BJ (cell line): ENCODE measurements at places on chromosomes 1 and 21.

DNA sequence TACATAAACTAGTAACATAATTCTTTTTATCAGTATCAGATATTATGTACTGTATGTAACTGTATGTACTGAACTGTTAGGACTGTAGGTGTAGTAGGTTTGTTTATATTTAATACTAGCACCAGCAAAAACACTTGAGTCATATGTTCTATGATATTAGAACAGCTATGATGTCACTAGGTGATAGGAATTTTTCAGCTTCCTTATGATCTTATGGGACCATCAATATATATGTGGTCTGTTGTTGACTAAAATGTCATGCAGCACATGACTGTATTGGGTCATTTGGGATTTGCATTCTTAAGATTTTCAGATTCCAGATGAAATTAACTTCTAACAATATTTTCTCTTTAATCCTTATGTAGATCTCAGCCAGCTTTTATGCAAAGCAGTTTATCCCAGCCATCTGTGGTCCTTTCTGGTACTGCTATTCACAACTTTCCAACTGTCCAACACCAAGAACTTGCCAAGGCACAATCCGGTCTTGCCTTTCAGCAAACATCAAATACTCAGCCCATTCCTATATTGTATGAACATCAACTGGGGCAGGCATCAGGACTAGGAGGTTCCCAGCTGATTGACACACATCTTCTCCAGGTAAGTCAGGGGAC, 38.3 kb upstream of the MYOCOS start:
- no peak for DNase-seq

DNA sequence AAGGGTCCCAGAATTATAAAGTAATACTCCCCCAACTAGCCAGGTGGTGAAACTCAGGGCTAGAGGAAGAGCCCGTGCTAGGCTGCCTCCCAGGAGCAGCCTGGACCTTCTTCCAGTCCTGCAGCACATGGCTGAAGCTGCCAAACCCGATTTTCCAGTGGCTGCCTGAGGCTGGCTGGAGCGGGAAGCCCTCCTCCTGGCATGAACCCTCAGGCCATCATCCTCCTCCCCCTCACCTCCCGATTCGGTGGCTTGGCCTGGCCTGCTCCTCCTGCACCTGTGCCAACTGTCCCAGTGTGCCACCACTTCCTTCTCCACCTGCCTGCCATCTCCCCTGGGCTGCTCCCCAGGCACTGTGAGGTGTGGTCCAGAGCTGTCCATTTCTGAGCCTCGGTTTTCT, 3.0 kb upstream of the TSPAN1 start:
- DNase-seq = no peak

GRCh38 chr1:3021233-3021671, at the start of gene ACTRT2:
Gene ACTRT2 (plus strand): TSS chr1:3021467. CDS start chr1:3021687, 220 bp downstream.
- DNase-seq = no peak

DNA sequence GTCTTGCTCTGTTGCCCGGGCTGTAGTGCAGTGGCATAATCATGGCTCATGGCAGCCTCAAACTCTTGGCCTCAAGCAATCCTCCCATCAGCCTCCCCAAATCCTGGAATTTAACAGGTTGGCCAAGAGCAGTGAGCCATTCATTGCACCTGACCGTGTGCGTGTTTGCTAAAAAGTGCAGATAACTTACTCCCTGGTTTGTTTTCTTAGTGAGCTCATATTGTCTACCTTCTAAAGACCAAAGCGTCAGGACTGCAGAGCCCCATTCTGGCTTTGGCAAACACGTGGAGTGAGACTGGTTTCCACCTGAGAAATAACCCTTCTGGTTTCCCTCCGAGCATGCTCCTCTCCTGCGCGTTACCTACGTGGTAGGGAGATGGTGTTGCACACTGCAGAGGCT, 32.2 kb upstream of the CA6 start:
- no peak for DNase-seq

DNA sequence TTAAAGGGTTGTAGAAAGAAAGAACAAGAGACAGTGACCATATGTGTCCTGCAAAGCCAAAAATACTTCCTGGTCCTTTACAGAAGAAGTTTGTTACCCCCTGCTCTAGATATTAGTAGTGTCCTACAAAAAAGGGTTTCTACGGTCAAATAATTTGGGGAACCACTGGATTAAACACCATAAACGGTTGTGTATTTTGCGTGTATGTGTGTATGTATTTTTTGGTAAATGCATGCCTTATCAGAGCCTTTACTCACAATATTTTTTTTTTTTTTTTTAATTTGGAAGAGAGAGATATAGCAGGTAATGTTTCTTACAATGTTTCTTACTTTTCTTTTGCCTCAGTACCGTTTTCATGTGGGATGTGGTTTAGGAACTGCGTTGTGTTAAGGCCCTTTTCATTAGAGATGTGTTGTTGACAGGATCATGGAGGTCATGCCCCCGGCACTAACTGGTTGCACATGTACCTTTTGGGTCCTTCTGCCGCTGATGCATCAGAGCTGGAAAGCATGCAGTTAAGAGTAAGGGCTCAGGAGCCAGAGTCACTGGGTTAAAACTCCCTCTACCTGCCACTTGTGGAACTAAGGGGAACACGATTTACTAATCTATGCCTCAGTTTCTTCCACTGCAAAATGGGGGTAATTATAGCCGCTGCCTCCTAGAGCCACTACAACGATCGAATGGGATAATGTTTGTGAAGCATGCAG, 234.6 kb upstream of the KAZN start:
- DNase-seq = no peak

DNA sequence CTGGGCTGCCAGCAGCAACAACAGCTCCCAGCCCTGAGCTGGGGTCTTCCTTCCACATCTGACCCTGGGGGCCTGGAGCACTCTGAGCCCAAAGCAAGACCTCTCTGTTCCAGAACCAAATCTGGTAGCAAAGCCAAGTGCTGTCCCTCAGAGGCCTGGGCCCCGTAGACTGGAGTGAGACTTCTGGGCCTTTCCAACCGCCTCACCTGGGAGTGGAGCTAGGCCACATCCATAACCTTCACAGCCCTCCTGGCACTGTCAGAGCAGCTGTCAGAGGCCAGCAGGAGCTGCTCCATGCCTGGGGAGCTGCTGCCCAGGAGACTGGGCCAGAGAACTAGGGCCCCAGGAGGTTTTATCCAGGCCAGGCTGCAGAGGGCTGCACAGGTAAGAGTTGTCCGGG, 15.4 kb upstream of the SLC5A9 start:
- no peak for DNase-seq

GRCh38 chr1:10459184-10459583, 9.4 kb downstream of the CORT start:
- peak; percentile 46 for DNase-seq

DNA sequence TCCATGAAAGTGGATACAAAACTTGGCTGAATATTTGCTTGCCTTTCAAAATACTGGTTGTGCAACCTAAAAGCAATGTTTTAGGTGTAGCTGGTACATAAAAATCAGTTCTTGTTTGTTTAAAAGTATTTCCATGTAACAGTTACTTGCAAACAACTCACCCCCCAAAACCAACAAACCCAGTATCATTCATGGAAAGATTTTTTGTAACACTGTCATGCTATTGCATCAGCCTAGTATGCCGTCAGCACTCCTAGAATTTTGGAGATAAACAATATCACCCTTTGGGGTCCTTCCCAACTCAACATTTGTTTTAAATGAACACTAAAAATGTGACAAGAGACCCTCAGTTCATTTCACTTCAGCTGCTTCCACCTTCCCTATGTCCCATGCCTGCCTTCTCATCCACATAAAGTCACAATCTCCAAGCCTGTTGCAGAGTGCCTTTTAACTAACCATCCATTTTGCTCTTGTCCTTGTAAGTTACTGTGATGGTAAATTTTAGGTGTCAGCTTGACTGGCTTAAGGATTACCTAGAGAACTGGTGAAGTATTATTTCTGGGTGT, 425.3 kb downstream of the DUSP10 start:
- peak; percentile 47 for DNase-seq

GRCh38 chr1:5341471-5341870, 650.8 kb downstream of the NPHP4 start:
- DNase-seq = no peak

DNA sequence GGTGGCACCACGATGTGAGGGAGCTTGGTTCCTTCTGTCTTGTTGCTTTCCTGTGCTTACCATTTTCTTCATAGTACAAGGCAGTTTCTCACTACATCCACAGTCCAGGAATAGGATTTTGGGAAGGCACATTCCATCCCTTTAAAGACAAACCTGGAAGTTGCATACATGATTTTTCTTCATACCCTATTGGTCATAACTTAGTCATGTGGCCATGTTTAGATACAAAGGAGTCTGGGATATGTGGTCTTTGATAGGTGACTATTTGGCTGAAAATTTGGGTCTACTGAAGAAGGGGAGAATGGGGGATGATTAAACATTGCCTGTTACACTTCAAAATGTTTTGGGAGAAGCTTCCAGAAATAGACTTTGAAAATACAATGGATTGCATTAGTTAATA, 7.0 kb downstream of the DYRK1A start:
- no peak for DNase-seq

DNA sequence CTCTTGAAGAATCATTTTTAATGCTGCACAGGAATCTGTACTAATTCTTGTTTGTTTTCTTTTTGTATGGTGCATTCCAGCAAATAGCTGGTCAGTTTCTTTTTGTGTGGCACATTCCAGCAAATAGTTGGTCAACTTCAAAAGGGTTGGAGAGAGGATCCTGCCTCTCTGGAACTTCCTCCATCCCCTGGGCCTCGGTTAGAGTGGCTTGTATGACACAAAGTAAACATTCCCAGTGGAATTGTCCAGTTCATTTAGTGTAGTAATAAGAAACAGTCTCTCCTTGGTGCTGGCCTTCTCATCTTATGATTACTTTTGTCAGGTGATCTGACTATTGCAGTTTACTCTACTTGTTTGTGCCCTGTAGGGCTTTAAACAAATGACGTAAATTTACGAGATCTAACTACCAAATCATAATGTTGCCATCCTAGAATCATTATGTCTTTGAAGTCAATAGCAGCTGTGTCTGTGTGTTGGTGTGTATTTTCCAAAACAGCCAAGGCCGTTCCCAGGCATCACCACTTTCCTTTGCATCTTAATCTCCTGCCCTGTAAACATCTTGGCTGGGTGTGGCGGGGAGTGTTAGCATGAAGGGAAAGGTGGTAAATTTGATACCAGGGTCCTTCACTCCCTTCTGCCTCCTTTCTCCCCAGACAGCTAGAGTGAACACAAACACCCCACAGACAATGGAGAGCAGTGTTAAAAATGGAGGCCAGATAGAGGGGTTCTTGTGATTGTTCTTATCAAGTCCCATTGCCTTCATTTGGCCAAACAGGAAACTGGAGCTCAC, 77.9 kb downstream of the CDC7 start:
- no peak for DNase-seq

GRCh38 chr1:47894410-47895278, 102.5 kb downstream of the TRABD2B start:
- DNase-seq = no peak

GRCh38 chr1:25210728-25211127, 21.6 kb downstream of the SYF2 start:
- no peak for DNase-seq

DNA sequence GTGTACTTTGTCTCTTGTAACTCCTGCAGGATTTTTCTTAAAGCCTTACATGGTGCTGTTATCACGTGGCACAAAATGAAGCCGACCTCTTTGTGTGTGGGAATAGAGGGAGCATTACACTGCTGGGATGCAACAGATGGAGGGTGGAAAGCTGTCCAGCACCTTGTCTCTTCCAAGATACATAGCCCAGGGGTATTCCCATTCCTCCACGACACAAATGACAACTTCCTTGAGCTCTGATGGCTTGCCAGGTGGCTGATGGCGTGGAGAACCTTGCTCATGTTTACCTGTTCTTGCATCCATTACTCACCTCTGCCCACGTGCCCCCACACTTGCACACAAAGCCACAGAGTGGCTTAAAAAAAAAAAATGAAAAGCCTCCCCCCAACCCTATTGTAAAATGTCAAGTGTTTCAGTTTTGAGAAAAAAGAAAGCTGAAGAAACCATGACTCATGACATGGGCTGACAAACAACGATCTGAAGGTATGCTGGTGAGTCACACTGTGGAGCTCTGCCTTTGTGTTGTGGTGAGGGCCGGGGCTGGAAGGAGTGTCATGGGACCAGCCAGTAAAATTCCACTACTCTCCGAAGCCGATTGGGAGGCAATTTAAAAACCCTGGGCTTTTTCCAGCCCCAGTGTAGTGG, 32.0 kb upstream of the ATP5PO start:
- DNase-seq = peak; percentile 84

GRCh38 chr1:44024031-44024902, 7.0 kb downstream of the SLC6A9 start:
- DNase-seq = no peak

DNA sequence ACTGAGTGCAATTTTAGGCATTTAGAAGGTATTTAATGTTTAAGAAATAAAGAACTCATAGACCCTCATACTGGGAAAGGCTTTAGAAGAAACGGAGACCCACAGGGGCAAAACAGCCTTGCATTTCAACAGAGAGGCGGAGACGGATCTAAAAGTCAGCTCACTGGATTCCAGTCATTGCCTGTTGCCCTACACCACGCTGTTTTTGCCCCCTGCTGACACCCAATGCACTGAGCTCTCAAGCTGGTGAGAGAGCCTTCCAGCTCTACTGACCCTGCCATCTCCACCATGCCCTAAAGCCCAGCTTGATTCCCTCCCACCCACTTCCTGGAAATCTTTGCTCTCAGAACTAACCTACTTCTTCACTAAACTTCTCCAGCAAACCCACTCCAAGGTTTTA, 7.2 kb upstream of the TRAF3IP3 start:
- DNase-seq = no peak

DNA sequence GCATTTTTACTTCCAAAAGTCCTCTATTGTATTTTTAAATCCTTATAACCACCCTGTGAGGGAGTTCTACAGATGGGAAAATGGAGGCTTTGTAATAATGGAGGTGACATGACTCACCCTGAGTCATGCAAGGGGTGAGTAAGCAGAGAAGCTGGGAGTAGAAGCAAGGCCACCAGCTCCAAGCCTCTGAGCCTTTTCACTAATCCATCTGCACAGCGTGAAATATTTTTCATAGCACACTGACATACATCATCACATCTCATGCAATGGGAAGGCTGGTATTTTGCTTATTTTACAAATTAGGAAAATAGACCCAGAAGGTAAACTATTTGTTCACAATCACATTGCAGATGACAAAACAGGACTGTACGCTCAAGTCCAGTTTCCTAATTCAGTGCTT, 96.9 kb downstream of the KCNH1 start:
- peak; percentile 96 for DNase-seq

DNA sequence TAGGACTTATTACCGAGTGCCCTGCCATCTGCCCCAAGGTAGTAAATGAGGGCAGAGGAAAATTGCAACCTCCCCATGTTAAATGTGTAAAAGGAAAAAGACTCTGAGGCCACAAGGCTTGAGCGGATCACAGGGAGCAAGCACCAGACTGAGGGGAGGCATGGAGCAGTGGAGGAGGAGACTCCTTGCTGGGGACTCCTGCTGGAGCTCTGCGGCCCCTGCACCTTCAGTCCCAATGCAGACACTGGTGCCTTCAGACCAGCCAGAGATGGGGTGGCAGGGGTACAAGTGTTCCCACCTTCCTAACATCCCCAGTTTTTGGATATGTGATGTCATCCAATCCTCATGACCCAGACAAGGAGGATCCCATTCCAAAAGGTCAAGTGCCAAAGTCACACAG, 128.4 kb upstream of the NGF start:
- DNase-seq = no peak
